ENCODE measurements at places on chromosomes 2 and 18. TPM values are rescaled to one million over a fixed set of nuclear protein-coding genes. Genes with fewer than 3 reads are reported as not detected.

- no peak for DNase-seq
Measured at GRCh38 chr2:165373278-165374010, 96.1 kb upstream of the CSRNP3 start.

The CCDC68 gene
- 11.9 TPM for polyA plus RNA-seq

DNA sequence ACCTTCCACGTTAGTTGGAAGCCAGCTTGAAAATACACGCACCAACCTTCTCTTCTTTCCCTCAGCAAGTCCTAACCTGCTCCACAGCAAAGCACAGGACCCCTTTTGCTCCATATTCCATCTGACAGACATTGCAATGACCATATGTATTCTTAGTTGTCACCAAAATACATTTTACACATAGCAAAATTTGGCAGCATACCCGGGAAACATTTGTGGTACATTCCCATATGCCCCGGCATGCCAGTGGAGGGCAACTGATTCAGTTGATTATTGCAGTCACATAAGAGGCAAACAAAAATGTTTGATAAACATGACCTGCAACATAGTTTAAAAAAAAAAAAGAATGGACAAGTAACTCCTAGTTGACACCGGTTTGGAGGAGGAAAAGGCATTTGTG, 202.1 kb upstream of the UBE2E3 start:
- no peak for DNase-seq

DNA sequence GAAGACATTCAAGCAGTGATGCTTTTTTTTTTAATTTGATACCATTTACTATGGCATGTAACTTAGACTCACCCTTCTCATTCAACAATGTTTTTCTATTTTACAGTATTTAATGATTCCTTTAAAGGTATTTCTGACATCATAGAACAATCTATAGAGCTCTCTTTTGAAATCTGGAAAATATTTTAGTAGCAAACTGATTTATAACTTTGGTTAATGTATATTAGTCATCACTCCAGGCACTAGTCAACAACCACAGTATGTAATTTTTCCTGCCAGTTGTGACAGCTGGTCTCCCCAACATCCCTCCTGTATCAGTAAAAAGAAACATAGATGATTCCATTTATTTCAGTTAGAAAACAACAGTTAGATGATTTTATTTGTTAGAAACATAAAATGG, 122.9 kb downstream of the LCLAT1 start:
- no peak for DNase-seq

- no peak for DNase-seq
Measured at GRCh38 chr2:233974530-233975071, 57.4 kb downstream of the TRPM8 start.

DNA sequence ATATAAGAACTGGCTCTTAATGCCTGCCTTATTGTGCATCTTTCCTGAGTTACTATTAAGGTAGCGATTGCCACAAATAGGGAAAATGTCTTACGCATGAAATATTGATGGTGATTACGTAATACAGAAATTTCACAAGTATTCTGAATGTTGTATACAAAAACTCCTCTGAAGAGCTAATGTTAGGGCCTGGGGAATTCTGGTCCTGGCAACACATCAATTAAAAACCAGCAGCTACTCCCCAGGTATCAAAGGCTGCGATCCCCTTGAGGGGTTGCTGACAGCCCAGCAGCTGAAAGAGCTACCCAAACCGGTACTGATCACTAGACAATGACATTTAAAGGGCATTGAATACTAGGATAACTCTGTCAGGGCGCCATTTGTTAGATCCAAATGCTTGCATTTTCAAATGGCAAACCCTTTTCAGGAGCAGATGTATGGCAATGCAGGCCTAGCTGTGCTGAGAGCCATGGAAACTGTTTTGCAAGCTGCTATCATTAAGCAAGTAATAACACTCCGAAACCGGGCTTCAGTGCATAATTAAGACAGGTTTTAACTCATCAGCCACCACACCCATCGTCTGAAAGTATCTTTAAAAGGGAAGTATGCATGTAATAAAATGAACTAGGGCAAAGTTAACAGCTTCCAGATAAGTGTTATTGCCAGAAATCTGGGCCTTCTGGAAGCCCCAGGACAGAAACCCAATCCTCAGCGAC, 78.4 kb downstream of the CLHC1 start:
- DNase-seq = no peak

DNA sequence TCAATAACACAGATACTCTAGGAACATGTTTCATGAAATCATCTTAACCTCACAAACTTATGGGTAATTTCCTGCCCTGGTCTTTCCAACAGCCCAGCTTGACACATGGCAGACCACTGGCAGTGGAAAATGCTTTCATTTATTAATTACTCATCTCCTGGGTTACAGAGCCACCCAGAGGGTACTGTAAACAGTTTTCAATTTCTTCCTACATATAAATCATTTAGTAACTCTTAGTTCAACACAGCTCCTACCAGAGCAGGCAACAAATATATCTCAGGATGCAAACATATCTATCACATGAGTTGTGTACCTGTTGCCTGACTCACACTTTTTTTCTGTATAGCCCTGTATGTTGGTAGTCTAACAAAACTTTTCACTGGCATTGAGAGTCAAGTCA, 99.2 kb upstream of the VRK2 start:
- no peak for DNase-seq

DNA sequence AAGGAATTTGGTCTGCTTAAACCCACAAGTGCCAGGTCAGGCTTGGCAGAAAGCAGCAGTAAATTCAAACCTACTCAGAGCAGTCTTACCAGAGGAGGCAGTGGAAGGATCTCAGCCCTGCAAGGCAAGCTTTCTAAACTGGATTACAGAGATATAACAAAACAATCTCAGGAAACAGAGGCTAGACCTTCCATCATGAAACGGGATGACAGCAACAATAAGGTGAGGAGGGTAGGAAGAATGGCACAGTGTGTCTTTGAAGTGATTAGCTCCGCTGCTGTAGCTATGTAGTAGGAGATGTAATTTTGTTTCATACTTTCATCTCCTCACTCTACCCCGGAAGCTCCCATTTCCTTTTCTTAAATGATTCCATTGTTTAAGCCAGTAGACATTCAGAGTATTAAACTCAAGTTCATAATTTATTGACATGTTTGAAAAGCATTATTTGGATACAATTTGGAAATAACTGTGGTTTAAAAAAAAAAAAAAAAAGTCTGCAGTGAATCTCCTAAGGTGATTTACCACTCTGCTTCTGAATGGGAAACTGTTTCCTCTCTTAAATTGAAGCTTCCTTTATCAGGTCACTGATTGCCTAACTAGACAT, 29.4 kb upstream of the DYSF start:
- no peak for DNase-seq

The HOXD8 gene
- polyA plus RNA-seq = 170 TPM

- no peak for DNase-seq
Measured at GRCh38 chr2:234261736-234262135, 211.2 kb downstream of the SPP2 start.

- DNase-seq = no peak
Measured at GRCh38 chr18:56019908-56020307, 431.9 kb upstream of the TCF4 start.

DNA sequence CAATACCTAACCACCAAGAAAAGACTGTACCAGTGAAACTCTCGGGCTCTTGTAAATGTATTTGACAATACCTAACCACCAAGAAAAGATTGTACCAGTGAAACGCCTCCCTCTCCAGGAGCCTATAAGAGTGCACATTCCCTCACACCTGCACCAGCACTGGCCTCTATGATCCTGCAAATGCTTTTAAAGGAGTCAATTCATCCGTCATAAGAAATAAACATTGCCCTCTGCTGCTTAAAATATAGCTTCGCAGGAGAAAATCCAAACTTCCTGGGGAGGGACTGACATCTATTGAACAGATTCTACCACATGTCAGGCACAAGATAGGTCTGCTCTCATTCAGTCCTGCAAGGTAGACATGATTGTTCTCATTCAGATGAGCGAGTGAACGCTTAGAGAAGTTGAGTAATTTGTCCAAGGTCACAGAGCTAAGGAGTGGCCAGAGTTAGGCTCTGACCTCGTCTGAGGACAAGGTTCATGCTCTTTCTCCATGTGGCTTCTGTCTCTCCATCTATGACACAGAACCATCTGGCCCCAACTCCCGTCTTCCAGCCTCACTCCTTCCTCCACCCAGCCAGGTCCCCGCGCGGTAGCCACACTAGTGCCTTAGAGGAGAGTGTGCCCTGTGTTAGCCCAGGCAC, 38.7 kb downstream of the MCFD2 start:
- DNase-seq = no peak

- no peak for DNase-seq
Measured at GRCh38 chr2:138500592-138501424, 762 bp upstream of the SPOPL start.

The GPR35 gene
- 2.9 TPM for polyA plus RNA-seq

- no peak for DNase-seq
Measured at GRCh38 chr18:79436556-79437275, 41.0 kb downstream of the NFATC1 start.

The PLB1 gene
- 1.2 TPM for polyA plus RNA-seq

The WDR35 gene
- polyA plus RNA-seq = 43.1 TPM

DNA sequence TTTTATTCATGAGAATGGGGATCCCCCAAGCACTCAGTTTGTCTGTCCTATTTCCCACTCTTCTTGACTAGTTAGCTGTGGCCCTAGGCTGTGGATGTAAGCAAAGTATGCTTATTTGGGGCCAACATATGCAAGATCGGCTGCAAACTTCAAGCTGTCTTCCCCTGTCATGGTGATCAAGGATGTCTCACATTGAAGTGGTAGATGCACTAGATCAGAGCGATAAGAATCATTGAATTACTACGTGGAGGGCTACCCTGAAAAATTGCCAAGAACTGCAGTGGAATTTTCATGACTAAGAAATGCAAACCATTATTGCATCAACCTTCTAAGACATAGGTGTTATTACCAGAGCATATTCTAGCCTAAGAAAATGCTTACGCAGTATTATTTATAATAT, 527.4 kb downstream of the RNF144A start:
- DNase-seq = no peak

GRCh38 chr2:61688369-61689334, 150.5 kb upstream of the XPO1 start:
- no peak for DNase-seq

- no peak for DNase-seq
Measured at GRCh38 chr18:12282442-12283039, 25.5 kb upstream of the TUBB6 start.

DNA sequence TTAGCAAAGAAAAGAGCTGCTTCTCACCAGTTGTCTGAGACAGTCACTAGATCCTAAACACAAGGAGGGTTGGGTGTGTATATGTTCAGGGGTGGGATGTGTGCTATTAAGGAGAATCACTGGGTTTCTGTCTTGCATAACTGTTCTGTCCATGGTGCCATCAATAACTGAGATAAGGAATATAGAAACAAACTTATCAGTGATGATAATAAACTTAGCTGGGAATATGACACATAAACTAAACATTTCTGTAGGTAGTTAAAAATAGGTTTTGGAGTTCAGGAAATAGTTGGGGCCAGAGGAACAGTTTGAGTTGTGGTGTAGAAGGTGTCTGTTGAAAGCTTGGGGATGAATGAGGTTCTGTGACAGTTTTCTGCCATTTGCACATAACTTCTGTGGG, 17.4 kb downstream of the NAPG start:
- no peak for DNase-seq

DNA sequence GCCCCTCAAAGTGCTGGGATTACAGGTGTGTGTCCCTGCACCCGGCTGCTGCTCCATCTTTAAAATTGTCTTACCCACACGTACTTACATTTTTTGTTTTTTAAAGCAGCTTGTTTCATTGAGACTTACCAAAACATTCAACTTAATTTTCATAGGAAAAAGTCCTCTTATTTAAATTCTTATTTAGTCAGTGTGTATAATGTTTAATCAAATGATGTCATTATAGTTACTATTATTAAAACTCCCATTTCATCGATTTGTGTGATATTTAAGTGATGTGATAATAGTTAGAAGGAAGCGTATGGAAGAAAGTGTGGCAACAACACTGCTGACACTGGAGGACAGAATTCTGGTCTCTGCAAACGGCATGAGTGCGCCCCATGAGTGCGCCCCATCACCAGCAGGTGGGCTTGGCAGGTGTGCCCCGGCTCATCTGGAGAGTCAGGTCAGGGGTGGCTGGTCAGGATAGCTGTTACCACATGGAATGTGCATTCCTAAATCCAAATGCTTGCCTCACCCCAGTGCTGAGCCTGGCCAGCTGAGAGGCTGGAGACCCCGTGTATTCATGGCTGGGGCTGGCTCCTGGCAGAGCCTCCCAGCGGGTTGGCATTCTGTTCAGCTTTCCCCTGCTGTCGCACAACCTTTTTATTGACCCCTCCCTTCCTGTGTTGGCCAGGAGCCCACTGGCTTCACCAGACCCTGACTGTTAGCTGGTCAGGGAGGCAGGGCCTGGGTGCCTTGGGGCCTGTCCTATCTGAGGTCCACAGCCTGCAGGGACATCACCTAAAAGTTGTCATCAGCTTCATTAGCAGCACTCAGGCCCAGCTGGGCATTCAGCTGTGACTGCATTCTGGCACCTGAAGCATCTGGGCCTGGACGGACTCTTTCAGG, 79.7 kb downstream of the AGAP1 start:
- no peak for DNase-seq

GRCh38 chr2:110993557-110994231, 127.0 kb upstream of the BCL2L11 start:
- DNase-seq = no peak

DNA sequence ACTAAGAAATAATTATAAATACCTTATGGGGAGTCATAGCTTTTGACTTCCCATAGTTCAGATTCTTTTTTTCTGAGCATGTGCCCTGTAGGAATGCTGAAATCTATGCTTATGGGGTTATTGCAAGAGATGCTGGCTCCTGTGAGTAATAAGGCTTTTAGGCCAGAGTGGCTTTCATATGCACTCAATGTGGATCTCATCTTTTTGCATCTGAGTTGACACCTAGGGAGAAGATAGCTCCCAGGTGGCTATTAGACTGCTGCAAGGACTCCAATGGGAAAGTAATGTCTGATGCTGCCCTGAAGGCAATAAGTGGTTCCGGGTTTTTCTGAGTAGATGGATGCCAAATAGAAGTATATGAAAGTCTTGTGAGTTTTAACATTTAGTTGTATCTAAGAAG, 21.0 kb downstream of the DNAH6 start:
- DNase-seq = no peak

- DNase-seq = no peak
Measured at GRCh38 chr2:159379181-159379580, 92.7 kb upstream of the WDSUB1 start.

Data from left kidney (tissue), 8 donors.